Glomerular endothelial cell (primary cell): ENCODE measurements at places on chromosomes 16 and 17.

DNA sequence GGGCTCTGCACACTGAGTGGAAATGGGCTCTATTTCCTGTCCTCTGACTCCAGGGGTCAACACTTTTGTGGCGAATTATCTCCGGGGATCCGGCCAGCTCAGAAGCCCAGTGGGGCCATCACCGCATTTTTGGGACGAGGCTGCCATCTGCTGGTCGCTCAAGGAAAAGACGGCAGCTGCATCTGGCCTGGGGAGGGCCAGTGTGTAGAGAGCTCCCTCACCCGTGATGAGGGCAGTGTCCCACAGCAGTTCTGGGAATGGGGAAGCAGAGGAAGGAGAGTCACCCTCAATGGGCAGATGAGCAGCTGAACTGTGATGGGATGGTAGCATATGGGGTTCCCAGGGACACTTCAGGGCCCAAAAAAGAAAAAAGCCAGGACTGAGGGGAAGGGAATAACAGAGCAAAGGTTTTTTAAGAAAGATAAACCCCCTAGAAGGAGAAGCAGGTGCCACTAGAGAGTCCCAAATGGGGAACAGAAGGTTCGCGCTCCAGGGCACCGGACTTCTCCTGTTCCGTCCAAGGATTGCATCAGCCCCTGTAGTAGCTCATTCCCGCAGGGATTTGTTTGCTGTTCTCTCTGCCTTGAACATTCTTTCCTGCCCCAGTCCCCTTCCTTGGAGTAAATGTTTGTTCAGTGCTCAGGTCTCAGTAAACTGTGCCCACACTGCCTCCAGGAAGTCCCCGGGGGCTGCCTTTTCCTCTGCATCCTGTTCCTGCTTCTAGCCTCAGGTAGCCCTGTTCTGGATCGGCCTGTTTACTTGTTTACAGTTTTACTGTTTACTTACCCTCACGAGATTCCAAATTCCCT is 9.3 kb upstream of the ABCC12 start:
- peak; percentile 20 for DNase-seq

GRCh38 chr17:42312285-42313130 is 24.2 kb downstream of the STAT5A start:
- DNase-seq, result no peak

DNA sequence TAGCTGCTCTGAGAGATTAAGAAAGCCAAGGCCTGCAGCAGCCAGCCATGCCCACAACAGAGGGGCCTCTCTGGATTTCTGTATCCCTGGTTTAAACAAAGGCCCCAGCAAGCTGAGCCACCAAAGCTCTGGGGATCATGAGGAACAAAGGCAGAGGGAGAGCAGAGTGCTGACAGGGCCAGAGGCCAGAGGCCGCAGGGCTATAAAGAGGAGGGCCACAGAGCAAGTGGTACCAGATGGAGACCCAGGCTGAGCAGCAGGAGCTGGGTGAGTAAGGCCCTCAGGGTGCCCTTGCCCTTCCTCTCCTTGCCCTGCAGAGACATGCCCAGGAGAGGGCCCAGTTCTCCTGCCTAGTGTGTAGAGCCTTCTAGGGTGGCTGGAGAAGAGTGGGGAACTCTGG is at the start of gene CRYBA1:
TSS of gene CRYBA1 (plus strand) at position 232 of the 400 bp plus-strand sequence. CDS start at position 237, 5 bp downstream.
- DNase-seq, result no peak

DNA sequence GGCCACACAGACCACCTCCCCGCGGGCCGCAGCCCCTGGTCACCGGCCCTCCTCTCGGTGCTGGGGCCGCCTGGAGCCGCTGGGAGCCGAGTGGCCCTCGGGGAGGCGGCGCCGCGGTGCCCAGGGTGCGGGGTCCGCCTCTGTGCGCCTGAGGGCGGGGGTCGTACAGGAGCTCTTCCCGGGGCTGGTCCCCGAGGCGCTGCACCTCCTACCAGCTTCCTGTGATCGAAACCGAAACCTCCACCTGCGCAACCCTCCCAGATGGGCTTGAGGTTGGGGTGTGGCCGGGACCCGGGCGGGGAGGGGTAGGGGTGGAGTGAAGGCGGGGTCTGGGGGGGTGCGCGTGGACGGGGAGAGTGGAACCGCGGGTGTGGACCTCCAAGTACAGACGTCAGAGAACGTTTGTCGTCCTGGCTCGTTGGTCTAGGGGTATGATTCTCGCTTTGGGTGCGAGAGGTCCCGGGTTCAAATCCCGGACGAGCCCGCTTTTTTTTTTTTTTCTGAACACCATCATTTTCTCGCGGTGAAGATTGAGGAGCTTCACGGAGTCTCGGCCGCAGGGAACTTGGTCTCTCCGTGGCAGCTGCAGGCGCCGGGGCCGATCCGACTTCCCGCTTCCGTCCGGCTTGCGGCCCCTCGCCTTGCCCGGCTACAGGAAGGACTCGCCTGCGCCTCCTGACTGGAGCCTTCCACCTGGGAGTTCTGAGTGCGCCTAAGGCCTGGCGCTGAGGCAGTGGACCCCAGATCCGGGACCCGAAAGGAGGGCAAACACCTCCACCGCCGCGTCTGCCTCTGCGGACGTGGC is 23.9 kb downstream of the ZNF213 start:
- peak; percentile 50 for DNase-seq

DNA sequence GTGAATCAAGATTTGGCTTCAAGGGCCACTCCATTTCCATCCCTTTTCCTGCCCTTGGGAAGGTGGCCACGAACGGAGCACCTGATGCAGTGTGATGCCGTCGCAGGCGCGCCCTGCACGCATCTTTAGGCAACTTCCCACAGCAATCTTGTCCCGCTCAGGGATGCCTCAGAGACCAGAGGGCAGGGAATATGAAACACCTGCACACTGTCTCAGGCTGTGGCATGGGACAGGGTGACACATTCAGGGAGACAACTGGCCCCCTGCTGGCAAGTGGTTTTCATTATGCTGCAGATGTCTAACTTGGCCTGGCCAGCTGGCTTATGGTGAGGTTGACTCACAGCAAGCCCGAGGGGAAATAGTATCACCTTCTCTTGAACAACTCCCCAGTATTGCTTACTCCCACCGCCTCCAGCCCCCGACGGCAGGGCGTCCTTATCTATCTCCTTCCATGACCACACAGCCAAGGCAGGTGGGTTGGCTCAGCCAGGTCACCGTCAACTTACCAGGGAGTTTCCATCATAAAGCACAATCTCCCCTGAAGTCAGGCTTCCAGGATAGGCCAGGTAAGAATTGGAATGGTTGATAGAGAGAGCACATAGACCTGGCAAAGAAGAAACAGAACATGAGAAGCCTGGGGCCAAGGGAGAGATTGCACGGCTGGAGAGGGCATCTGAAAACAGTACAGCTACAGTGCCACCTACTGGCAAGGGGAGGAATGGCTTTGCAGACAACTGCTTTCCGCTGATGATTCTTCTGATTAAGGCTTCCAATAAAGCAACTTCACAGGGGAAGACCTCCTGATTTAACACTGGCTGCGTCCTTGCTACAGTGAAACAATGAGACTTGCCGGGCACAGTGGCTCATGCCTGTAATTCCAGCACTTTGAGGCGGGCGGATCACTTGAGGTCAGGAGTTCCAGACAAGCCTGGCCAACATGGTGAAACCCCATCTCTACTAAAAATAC is 21.1 kb downstream of the WIPI1 start:
- DNase-seq, result peak; percentile 68

GRCh38 chr17:50258647-50259476 is 15.4 kb upstream of the TMEM92 start:
- DNase-seq, result no peak

GRCh38 chr17:8985054-8985701 is 19.7 kb upstream of the PIK3R5 start:
- no peak for DNase-seq

GRCh38 chr16:73062743-73063733 is 15.1 kb upstream of the ZFHX3 start:
- no peak for DNase-seq

DNA sequence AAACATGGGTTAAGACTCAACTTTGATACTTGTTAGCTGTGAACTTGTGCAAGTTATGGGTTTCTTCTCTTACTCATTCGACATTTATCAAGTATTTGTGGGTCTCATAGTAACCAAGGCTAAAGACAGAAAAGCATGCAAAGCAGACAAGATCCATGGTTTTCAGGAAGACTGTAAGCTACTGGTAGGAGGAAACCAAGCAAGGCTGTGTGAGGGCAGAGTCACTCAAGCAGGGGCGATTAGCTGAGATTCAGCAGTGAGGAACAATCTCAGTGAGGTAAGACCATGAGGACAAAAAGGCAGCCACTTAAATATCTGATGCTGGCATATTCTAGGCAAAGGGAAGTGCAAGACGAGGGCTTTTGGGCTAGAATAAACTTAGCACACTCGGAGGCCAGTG is 29.5 kb downstream of the MBTD1 start:
- DNase-seq, result no peak

DNA sequence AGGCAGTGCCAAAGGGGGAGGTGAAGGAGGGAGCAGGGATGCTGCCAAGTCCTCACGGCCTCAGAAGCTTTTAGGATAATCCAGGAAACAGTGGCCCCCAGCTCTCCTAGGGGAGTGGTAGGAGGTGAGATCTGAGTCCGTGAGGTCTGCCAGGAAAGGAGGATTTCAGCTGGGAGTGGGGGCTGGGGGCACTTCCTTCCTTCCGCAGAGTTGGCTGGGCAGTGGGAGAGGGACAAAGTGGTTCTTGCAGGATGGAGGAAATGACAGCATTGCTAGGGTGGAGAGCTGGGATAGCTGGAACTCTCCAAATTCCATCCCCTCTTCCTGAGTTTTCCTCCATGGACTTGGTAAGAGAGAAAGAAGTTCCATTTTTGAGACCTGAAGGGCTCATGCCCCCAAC is 4.8 kb upstream of the SP6 start:
- no peak for DNase-seq

DNA sequence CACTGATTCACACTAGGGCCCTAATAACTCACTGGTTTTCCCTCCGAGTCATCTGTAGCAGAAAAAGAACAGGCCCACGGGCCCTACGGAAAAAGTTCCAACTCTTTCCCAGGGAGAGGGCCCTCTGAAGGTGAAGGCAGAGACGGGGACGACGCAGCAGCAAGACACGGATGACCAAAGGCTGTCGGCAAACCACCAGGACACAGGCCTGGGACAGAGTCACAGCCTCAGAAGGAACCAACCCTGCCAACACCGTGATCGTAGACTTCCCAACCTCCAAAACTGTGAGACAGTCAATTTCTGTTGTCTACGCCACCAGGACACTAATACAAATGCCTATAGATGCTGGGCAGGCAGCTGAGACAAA is 5.2 kb upstream of the SPHK1 start:
- no peak for DNase-seq

DNA sequence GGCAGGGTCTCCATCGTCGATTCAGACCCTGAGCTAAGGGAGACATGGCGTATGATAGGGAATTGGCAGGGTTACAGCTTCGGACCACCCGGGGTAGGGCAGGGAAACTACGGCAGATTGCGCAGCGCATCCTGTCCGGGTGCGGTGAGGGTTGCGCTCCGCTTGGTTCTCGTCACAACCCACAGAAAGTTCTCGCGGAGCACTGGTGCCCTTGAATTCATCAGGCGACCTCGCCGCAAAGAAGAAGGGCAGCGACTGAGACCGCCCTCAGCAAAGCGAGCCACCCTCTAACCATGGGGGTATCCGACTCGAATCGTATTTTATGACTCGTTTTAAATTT is 1.2 kb downstream of the HS3ST3B1 start:
- DNase-seq, result no peak

GRCh38 chr17:50221266-50221863 is 19.9 kb upstream of the COL1A1 start:
- DNase-seq, result no peak

GRCh38 chr17:5097101-5097834 is 14.4 kb downstream of the ZNF232 start:
- no peak for DNase-seq

- DNase-seq, result no peak
These were observed 6.0 kb downstream of the ERBB2 start for GRCh38 chr17:39705786-39706348.

DNA sequence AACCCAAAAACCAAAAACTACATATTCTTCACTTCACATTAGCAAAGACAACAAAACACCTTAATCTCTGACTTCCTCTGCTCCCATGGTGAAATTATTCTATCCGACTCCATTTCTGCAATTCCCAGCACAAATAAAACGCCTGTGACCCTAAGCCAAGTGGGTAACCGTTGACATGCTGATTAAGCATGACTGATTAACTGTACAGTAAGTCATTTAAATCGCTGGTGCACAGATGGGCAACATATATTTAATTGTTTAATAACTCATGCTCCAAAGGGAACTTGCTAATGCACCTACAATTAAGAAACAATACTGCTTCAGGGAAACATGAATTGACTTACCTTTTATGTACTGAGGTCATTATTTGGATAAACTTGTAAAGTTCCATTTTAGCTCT is 436.7 kb downstream of the KIF2B start:
- no peak for DNase-seq

DNA sequence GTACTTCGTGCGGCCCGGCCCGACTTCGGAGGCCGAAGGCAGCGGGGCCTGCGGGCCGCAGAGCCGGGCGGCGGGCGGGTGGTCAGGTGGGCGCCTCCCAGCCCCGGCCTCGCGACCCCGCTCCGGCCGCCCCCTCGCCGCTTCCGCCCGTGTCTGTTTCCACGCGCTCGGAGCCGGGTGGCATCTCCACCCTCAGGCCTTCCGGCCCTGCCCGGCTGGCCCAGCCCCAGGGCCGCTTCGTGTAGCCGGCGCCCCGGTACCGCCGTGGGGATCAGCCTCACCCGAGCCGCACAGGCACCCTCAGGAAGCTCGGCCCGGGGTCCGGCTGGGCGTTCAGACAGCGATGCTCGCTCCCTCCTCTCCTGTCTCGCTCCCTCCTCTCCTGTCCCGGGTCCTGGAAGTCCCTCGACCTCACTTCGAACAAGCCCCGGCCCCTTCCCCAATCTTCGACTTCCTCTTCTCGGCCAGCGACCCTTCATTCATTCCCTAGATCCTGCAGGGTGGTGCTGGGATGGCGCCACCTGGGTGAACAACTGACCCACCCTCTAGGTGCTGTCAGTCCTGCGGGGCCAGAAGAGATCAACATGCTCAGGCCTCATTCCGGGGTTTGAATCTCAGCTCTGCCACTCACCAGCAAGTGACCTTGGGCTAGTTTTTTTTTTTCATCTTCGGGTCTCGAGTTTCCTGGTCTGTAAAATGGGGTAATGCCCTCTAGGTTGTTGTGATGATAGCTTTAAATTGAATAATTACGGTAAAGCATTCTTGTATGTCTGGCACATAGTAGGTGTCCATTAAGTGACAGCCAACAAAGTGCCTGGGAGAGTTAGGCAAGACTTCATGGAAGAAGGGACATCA is 610 bp downstream of the VPS4A start:
- no peak for DNase-seq

DNA sequence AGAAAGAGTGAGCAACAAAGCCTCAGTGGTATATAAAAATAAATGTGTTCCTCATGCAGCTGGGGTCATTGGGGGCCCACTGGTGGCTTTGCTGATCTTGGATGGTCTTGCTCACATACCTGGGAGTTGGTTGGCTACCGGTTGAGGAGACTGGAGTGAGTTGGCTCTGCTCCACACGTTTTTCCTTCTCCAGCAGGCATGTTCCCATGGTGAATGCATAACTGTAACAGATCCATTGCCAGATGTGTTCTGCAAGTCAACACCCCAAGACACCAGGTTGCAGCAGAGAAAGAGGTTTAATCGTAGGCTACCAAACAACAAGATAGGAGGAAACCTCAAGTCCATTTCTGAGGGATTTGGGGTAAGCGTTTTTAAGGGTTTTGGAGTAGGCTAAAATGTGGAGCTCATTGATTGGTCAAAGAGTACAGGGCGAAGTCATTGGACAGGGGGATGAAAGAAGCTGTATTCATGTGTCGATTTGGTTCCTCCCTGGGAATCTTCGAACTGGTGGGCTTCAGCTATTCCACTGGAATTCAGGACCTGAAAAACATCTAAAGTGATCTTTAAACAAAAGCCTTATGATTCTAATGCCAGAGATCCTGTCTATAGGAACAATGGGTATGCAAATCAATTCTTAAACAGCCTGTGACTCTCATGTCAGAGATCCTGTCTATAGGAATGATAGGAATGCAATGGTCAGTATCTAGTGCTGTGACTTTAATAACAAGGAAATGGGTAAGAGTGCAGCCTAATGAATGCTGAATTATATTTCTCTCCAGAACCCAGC is 467.5 kb upstream of the C16orf82 start:
- no peak for DNase-seq
